ENCODE measurements at places on chromosomes 12 and 14.

DNA sequence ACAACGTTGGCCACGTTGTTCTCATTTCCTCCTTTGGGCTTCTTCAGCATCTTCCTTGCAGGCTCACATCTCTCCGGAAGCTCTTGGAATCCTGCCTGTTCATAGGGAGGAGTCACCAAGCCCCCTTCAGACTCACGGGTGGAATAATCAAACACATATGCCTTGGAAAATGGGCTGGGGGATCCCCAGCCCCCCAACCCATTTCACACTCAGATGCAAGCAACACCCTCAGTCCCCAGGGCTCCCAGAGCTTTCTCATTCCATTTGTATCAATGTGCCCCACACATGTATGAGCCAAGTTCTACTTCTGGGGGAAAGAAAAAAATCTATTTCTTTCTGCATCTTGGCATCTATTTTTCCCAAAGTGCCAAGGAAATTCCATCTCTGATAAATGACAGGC is 33.1 kb downstream of the WSCD2 start:
- no peak for DNase-seq

DNA sequence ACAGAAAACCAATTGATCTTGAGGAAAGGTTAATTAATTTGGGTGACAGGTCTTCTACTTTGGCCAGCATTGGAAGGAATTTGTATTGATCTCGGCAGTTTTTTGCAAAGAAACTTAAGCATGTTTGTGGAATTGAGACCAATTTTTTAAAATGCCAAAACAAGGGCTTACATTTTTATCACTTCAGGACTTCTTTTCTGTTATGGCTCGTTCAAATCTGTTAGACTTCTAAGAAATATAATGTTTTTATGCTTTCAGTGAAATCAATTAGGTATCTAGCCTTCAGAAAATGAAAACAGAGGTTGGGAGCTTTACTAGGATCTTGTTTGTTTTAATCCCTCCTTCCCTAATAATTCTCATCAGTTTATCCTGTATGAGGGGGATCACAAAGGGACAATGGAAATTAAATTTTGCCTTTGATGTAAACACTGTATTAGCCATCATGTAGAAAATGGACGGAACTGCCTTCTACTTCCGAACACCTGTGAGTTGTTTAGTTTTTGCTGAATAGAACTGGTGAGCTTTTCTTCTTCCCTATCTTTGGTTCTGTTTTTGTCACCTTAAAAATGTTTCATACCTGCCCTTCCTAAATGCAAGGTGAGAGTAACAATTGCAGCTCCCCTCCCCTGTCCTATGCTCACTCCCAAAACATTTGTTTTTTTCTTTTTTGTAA is 7.8 kb downstream of the FOXA1 start:
- DNase-seq = no peak

DNA sequence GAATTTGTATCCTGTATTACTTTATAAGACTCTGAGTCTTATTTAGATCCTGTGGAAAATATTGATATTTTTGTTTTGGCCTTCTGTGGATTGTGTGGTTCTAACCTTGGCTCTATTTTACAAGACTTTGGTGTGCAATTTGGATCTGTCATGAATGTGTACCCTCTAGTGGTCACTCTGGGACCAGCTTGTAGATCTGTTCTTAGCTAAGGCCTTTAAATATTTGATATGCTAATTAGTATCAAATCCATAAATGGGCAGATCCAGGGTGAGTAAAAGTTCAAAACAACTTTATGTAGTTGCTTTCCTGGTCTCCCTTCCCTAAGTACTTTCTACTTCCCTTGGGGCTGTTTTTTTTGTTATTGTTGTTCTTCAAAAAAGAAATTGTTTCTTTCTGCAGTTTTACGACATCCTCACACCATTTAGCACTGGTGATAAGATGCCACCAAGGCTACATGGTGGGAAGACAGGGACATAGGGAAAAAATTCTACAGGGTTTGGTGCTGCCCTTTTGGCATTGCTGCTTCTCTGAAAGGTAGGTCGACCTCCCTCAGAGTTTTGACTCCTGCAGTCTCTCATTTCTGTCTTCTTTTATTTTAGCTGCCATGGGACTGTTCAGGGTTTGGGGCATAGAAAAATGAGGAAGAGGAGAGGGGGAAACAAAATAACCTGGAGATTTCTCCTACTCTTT is 238.5 kb downstream of the GPHN start:
- DNase-seq = peak; percentile 56

DNA sequence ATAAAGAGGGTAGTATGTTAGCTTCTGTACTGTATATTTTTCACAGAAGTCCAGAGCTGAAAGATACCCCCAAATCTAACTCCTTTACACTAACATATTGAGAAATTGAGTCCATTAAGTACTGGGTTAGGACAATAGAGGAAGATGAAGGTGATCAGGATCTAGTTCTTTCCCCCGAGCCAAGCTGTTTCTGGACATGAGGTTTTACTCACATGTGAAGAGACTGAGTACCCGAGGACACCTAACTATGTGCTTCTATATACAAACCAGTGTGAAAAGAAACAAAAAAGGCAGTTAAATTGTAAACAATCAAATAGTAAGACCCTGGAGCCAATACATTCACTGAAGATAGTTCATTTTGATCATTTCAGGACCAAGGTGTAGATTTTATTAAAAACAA is 3.8 kb upstream of the TRHDE start:
- peak; percentile 21 for DNase-seq

GRCh38 chr12:64673490-64674169 is 63.3 kb downstream of the RASSF3 start:
- DNase-seq = peak; percentile 75

DNA sequence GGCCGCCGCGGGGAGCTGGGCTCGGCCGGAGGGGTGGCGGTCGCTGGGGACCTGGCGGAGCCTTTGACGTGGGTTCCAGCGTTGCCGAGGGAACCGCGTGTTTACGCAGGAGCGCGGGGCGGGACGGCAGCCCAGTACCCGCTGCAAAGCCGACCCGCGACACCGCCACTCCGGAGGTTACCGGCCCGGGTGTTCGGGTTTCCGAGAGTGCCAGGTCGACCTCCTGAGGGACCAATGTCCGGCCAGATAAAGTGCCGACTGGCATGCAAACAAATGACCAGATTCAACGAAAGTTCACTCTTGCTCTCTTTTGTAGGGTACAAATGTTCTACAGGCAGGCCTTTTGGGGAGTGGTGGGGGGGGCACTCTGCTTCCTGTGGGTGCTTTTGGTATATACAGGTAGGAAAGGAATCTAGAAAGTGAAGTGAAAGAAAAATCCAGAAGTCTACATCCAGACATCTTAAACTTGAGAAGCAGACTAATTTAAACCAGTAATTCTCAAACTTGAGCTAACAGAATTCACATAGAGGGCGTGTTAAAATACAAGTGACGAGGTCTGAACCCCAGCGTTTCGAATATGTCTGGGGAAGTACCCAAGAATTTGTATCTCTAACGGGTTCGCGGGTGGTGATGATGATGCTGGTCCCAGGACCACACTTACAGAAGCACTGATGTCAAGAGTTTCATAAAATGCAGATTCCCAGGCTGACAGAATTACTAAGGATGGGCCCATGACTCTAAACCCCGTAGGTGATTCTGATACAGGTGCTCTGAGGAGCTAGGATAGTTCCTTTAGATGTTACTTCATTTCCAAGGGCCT is at the start of gene GPR135:
GPR135 (minus strand) TSS at position 65 of the 820 bp plus-strand sequence. CDS start 154 bp downstream, outside the sequence.
- DNase-seq = no peak

DNA sequence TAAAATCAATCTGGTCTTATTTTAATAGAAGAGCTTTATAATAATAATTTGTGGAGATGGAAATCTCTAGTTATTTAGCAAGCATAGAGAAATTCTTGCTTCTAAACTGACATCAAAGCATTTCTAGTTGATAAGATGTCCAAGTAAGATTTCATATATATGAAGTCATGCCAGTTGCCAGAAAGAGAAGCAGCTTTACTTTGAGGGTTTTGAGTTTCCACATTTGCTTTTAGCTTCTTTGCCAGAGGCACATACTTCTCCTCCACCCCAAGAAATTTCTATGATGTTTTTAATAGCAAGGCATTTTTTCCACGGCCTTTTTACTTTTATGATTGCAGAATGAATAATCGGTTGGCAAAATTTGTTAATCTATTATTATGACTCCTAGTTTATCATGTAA is 24.2 kb upstream of the YAF2 start:
- DNase-seq = no peak

- no peak for DNase-seq
Observed at GRCh38 chr14:104249706-104250105, 111.3 kb downstream of the KIF26A start.

DNA sequence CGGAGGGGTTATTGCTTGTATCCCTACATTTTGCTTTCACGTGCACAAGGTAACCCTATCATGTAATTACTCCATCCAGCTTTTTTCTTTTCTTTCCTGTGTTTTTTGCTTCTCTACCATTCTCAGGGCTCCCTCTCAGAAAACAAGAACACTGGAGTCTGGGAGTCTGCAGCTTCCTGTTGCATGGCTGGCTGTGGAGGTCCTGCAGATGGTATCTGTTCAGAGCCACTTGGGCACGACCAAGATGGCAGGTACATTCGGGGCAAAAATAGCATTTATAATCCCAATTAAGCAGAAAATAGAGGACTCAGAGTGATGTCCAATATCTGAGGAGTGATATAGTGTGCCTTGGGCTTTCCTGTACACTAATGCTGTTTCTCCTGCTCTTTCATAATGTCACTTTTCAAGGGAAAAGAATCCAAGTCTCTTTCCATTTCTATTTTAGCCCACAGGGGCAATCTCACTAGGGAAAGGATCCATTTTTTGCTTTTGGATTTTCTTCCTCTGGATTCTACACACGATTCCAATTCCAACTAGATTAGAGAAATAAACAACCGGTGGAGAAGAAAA is 3.2 kb upstream of the NUMB start:
- DNase-seq = no peak

DNA sequence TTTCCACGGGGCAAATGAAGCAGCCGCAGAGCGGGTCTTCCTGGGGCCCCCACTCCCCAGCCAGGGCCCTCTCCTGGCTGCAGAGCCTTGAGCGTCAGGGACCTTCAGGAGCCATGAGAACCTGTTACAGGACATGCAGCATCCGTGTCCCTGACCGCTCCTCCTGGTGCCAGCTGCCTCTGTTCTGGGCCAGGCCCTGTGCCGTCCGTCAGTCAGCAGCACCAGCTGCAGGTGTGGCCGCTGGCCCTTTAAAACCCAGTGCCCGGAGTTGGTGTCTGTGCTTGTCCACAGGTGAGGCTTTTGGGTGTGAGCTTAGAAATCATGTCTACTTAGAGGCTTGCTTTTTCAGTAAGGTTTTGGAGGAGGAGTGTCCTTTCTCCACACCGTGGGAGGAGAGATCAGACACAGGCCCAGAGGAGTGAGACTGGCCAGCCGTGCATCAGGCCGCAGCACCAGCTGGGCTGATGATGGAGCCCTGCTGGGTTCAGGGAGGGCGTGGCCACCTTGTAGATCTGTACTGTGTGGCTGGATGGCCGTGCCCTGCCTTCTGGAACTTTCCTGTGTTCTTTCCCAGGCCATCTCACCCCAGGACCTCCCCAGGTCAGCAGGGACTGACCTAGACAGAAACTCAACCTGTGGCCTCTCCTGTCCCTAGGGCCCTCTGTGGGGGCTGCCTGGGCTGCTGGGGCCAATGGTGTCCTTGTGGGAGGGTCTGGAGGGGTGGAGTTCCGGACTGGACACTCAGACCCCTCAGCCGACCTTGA is 27.1 kb downstream of the AACS start:
- no peak for DNase-seq

DNA sequence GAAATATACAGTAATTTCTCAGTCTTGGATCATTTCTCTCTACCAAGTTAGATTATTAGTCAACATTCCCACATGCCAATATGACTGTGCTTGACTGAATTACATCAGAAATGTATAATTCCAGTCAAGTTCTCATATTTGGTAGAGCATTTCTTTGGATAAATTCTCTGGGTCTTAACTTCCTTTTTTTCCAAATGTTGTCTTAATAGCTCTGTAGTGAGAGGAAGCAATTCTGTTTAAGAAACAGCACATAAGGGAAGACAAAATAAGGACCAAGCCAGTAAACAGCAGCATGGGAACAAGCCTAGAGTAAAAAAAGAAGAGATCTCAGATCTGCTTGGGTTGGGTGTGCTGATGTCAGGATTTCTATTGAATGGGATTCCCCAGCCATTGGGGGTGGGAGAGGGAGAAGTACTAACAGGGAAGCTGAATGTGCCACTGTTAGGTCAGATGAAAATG is 14.2 kb upstream of the DYRK2 start:
- no peak for DNase-seq

All from A673 (cell line).